ENCODE measurements at places on chromosomes 16 and 17. TPM values are rescaled to one million over a fixed set of nuclear protein-coding genes. Genes with fewer than 3 reads are reported as not detected.

The CACNG3 gene
- total RNA-seq: not detected

The TBC1D16 gene
- total RNA-seq: 38.3 TPM

The TM4SF5 gene
- not detected for total RNA-seq

The XYLT1 gene
- total RNA-seq: 42.3 TPM

The CAPN15 gene
- 44.9 TPM for total RNA-seq

The C17orf67 gene
- total RNA-seq: 1.1 TPM

The KIF18B gene
- total RNA-seq: 0.81 TPM
